T47D (cell line): ENCODE measurements at places on chromosomes 7 and 10.

- no peak for DNase-seq
Measured at GRCh38 chr10:124004663-124005004, 88.8 kb downstream of the CHST15 start.

GRCh38 chr7:145718129-145718528 is 398.5 kb upstream of the CNTNAP2 start:
- DNase-seq, result no peak

GRCh38 chr10:73218431-73219191 is 28.4 kb downstream of the DNAJC9 start:
- DNase-seq, result peak; percentile 19

GRCh38 chr7:119010635-119011034 is 786.1 kb downstream of the ANKRD7 start:
- DNase-seq, result no peak

DNA sequence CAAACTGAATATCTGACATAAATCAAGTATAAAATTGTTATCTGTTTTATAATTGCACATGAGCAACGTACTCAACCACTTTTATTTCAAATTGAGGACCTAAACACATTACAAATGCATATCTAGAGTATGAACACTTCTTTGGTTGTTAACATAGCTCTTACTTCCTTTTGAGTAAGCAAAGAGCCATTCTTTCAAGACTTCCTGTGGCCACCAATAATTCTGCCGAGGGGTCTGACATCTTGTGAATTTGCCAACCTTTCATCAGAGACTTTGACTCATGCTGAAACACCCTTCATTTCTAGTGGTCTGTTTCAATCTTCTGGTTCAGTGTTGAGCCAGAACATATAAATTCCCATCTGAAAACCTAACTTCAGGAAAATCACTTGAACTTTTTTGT is 59.4 kb downstream of the CDK14 start:
- no peak for DNase-seq

DNA sequence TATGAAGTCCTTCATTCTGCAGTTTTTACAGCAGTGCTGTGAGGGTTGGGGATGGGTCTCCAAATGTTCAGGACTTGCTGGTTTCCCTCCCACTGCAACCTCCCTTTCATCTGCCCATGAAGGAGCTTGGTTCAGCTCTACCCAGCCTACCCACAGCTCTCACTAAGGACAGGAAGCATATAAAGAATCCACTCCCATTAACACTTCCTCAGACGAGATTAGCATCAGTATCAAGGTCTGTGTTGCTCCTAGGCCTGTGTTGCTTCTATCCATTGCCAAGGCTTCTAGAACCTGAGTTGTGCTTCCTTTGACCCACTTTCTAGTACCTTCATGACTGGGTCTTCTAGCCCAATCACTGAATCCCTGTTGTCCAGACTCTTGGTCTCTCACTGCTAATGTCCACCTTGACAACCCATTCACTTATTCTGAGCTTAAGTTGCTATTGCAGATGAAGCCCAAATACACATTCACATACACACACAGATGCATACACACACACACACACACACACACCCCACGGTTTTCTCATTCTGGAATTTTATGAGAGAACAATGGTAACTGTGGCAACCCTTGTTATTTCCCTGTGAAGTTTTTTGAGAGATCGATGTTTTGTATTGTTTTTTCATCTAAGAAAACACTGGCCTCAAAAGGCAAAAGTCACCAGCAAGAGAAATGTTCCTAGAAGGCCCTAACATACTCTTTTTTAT is 248.1 kb downstream of the MTERF1 start:
- no peak for DNase-seq

- no peak for DNase-seq
Measured at GRCh38 chr7:131166066-131166465, 161.6 kb upstream of the MKLN1 start.

GRCh38 chr10:77348751-77349150 is 288.9 kb downstream of the KCNMA1 start:
- no peak for DNase-seq

GRCh38 chr10:11626071-11626470 is 14.6 kb upstream of the USP6NL start:
- DNase-seq, result peak; percentile 52

GRCh38 chr10:13904064-13904463 is 317.3 kb downstream of the PRPF18 start:
- DNase-seq, result no peak

DNA sequence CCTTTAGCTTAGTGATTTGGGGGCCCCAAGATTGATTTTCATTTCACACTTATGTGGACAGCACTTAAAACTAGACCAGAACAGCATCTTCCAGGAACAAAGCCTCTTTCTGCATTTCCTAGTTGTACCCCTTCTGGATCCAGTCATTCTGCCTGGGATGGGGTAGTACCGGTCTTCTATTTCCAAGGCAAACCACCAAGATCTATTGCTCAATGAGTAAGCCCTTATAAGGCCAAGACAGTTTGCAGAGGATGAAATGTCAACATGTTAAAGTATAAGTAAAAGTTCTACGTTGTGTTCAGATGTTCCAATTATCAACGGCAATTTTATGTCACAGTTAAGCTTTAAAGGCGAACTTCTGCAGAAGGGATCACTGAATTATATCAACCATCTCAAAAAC is 106.9 kb upstream of the ZNF746 start:
- DNase-seq, result no peak

- DNase-seq, result peak; percentile 50
Measured at GRCh38 chr10:89837165-89838043, 136.0 kb downstream of the KIF20B start.

DNA sequence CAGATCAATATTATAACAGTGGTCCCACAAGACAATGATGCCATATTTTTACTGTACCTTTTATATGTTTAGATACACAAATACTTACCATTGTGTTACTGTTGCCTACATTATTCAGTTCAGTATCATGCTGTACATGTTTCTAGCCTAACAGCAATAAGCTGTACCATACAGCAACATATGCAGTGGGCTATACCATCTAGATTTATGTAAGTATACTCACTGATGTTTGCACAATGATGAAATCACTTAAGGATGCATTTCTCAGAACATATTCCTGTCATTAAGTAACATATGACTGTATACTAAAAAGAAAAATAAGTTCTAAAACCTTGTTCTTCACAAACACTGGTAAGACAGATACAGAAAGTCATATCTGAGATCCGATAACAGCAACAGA is 468.6 kb upstream of the SEMA3A start:
- DNase-seq, result peak; percentile 21
